Gastrocnemius medialis (tissue), 4 donors: ENCODE measurements at places on chromosomes 2 and 18.
A peak's percentile ranks its signal among the peaks of the same experiment; 100 is the strongest.

DNA sequence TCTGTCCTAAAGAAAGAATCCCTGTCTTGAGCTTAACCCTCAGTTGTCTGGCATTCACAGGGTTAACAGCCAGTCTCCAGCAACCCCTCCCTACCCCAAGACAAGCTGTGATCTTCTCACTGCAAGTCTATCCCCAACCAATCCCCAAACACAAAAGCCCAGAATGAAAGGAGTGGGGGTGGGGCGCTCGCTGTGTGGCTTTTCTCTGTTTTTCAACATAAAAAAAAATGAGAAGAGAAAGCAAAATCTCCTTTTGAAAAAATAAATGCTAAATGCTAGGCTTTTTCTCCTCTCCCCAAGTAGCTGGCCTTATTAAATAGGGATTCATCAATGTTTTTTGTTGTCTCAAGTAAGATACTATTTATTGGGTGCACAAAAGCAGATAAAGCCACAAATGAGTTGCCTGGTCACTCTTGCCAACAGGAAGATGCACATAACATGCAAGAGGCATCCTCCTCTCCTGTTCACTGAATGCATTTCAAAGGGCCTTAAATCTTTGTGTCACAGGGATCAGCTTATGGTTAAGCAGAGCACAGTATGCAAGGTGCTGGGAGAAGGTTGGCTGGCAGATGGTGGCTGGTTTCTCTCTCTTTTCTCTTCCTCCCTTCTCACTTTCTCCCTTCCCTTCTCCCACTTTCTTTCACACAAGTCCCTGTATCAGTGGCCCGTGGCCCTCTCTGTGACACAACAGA lies 225.6 kb downstream of the CMPK2 start:
- no peak for DNase-seq

- no peak for DNase-seq
These were observed 716.8 kb downstream of the SUCLG1 start for GRCh38 chr2:83742117-83742782.

- peak; percentile 38 for DNase-seq
These were observed 138.1 kb downstream of the PTGR3 start for GRCh38 chr18:75070625-75071483.

- DNase-seq: no peak
These were observed 12.7 kb downstream of the FBLN7 start for GRCh38 chr2:112150851-112151250.

- no peak for DNase-seq
These were observed 30.9 kb downstream of the E2F6 start for GRCh38 chr2:11435036-11435435.

DNA sequence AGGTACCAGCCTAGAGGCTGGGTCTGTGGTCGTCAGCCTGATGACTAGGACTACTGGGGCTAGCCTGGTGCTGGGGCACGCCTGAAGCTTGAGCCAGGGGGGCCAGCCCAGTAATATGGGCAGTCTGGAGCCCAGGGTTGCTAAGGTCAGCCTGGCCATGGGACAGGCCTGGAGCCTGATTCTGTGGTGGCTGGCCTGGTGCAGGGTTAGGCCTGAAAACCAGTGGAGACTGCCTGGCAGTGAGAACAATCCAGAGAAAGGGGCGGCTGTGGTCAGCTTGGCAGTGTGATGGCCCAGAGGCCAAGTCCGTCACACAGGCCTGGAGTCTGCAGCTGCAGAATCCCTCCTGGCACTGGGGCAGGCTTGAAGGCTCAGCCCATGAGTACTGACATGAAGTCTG lies 445.8 kb downstream of the SATB2 start:
- no peak for DNase-seq
